ENCODE measurements at places on chromosomes 3 and 15. TPM values are rescaled to one million over a fixed set of nuclear protein-coding genes. Genes with fewer than 3 reads are reported as not detected.

LRRIQ4 gene
- not detected for total RNA-seq

TMF1 gene
- 32.3 TPM for total RNA-seq

ATP13A4 gene
- total RNA-seq: not detected

ZIC4 gene
- not detected for total RNA-seq

EPHA3 gene
- not detected for total RNA-seq

LRRC2 gene
- 0.39 TPM for total RNA-seq

NMD3 gene
- total RNA-seq: 57.9 TPM

GXYLT2 gene
- total RNA-seq: 0.24 TPM

- peak; percentile 29 for DNase-seq
Measured at GRCh38 chr3:9808345-9809037, 1.6 kb upstream of the TTLL3 start.

DNA sequence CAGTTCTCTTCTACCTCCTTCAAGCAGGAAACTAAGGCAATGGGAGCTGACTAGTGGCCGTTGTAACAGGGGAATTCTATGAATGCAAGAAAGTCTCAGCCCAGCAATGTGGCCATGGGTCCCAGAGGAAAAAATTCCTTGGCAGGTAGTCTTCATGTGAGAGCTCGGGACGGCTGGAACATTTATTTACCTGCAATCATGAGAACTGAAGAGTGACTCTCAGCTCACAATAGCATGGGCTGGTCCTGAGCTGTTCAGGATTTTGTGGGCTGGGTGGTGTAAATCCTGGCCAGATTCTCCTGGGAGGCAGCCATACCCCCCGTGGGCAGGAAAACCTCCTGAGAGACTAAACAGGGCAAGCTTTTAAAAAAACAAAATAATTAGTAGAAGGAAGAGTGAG, 330.3 kb upstream of the CTNNB1 start:
- DNase-seq: no peak

- peak; percentile 83 for DNase-seq
Measured at GRCh38 chr15:75483961-75484360, 32.5 kb upstream of the SIN3A start.

DNA sequence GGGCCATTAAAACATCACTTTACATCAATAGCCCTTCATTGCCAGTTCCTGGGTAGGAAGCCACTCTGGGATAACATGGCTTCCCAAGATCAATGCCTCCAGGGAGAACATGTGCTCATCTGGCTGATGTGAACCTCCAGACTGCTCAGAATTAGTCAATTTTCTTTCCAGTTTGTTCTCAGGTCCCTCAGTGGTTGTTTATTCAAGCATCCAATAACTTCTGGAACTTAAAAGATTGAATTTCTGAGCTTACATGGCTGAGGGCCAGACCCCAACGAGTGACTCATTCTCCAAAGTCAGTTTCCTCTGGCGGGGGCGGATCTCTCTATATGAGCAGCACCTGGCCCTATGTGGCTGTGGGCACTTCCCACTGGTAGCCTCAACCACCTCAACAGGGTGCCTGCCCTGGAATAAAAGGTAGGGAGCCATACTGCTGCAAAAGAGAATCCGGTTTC, 34.0 kb downstream of the LYZL4 start:
- DNase-seq: peak; percentile 17

DNA sequence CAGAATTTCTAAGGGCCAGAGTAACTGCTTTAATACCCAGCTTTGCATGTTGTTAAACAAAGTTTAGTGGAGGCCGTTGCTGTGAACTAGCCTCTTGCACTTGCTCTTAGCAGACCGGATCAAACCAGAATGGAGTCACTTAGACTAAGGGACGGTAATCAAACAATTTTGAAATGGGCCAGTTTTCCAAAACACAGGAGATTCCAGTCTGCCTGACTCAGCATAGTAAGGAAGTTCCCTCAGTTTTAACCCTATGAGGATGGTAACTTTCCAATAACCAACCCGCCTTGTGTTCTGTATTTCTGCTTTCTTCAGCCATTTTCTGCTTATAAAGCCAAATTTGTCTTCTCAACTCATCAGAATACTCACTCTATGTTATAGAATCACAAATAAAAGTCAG, 77.2 kb upstream of the WDR72 start:
- no peak for DNase-seq

DNA sequence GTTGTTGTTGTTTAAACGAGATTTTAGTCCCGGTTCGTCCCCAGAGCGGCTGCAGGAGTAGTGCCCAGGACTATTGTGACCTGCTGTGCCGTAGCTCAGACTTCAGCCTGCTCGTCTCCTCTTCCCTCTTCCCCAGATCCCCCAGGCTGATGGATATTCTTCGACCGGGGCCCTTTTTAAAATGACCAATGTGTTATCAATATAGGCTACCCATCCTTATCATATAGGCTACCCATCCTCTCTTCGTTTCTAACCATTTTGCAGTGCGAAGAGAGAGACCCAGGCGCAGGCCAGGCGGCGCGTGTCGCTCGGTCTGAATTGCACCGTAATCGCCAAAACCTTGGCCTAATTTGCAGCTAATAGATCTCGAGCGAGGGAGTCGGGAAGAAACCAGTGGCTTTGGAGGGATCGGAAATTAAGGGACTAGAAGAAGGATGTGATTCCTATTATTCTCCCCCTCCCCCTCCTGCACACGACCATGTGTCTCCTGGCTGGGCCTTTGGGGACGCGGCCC, 23.0 kb downstream of the NR2F2 start:
- DNase-seq: no peak

DNA sequence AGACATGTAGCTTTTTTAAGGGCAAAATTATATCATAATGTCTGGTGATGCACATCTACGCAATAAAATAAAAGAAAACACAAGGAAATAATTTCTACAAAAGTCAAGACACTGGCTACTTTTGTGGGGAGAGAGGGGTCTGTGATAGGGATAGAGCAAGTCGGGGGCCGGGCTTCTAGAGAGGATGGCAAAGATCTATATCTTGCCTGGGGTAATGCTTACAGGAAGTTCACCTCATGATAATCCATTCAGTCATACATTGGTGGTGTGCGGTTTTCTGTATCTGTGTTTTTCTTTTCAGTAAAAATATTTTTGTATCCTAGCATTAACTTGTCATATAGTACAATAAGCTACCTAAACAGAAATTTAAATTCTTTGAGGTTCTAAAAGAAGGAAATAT, 178.8 kb downstream of the ARRDC4 start:
- no peak for DNase-seq

DNA sequence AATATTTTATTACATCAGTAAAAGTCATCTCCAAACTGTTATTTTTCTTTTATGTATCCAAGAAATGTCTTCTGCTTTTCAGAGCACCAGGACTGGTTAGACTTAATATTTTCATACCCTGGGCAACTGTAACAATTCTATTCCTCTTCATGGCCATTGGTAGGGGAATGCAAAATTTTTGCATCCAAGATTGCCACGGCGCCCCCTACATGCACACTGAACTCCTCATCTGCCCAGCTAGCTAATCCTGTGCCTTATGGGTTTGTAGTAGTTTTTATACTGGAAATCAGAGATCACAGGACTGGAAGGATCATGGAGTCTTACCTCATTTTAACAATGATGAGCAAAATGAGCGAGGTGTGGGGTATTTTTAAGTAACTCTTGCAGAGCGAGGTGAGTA, 74.2 kb downstream of the CRTC3 start:
- DNase-seq: peak; percentile 26

- DNase-seq: no peak
Measured at GRCh38 chr15:39321977-39322376, 258.9 kb upstream of the THBS1 start.

DNA sequence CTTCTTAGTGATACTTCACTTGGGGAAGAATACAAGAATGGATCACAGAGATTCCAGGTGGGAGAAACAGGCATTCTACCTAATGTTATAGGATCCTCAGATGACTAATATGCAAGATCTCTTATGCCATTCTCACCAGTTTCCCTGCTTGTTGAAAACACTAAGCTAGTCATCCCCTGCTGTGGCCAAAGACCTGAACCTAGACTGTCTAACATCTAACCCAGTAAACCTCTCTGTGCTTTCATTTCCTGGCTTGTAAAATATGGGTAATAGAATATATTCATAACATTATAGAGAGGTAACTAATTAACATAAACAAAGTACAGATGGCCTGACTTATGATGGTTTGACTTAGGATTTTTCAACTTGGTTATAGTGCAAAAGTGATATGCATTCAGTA, 776.3 kb downstream of the TUSC7 start:
- DNase-seq: no peak

DNA sequence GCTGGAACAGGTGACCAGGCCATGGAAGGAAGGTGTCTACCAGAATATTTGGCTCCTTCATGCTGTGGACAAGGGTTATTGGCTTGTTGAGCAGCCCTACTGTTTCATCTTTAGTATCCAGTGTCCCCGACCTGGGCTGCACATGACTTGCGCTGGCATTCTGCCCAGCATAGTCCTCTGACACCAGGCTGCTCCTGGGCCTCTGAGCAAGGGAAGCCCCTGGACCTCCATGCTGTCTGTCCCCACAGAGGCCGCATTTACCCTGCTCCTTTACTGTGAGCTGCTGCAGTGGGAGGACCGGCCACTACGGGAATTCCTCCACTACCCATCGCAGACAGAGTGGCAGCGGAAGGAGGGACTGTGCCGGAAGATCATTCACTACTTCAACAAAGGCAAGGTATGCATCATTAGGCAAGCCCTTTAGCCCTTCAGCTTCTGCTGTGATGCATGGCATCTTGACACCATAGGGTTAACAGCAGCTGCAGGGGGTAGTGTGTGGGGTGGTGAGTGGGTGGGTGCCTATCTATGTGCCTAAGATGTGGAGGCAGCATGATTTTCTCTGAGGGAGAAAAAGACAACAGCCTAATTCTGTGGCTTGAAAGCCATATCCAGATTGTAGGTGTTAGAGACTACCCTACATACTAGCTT, 44.0 kb upstream of the MANF start:
- DNase-seq: no peak

DNA sequence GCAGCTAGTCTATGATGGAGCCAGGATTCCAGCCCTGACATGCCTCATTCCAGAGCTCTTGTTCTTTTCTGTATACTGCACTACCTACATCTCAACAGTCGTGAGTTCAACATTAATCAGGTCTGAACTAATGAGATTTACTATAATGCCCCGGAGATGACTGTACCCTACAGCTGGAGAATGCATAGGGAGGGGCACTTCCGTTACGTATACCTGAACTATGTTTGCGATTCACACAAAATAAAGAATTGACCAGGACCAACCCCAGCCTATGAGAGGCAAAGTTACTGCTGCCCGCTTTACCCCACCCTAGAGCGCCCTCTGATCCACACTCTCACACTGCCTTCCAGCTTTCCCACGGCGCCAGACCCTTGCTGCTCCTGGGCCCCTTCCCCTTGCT, 97.0 kb downstream of the IGF2BP2 start:
- DNase-seq: no peak

DNA sequence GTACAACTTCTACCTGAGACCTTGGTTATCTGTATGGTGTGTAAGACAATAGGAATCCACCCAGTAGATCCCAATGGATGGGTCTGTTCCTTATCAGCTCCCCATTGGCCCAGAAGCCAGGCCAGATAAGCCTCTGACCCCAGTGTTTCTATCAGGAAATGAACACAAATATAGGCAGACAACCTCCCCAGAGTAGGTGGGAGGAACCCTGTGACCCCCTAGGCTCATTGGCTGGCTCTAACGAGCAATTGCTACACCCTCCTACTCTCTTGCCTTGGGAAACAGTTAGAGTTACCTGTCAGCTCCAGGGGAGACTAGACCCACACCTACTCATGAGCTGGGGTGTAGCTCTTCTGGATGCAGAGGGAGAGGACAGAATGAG, 299.9 kb downstream of the UACA start:
- DNase-seq: no peak

DNA sequence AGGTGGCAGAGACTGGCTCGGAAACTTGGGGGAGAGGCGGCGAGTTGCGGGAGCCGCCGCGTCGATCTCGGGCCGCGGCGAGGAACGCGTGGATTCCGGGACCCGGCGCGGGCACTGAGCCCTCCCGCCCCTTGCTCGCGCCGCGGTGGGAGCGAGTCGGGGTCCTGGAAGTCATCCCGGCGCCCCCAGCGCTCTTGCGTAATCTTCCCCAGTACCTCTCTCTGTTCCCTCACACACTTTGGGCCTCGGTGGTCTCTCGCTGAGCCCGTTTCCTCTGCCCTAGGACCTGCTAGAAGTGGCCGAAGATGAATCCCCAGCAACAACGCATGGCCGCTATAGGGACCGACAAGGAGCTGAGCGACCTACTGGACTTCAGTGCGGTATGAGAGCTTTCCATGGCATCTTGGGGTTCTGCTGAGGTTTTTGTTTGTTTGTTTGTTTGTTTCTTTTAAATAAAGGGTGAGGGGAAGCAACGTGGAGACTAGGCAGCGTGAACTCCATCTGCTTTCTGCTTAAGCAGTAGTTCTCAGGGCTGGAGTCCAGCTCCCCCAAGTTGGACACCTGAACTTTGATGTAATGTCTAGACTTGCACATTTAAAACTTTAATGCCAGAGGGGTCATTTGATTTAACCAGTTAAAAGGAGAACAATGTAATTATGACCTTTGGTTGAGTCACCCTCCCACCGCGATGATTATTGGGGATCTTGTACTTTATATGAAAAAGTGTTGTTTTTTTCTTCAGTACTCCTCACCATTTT, 1.3 kb downstream of the TCF12 start:
- peak; percentile 74 for DNase-seq

GRCh38 chr3:176562331-176562730, 635.0 kb downstream of the TBL1XR1 start:
- no peak for DNase-seq

GRCh38 chr15:68275165-68275746, 2.3 kb upstream of the FEM1B start:
- DNase-seq: no peak

DNA sequence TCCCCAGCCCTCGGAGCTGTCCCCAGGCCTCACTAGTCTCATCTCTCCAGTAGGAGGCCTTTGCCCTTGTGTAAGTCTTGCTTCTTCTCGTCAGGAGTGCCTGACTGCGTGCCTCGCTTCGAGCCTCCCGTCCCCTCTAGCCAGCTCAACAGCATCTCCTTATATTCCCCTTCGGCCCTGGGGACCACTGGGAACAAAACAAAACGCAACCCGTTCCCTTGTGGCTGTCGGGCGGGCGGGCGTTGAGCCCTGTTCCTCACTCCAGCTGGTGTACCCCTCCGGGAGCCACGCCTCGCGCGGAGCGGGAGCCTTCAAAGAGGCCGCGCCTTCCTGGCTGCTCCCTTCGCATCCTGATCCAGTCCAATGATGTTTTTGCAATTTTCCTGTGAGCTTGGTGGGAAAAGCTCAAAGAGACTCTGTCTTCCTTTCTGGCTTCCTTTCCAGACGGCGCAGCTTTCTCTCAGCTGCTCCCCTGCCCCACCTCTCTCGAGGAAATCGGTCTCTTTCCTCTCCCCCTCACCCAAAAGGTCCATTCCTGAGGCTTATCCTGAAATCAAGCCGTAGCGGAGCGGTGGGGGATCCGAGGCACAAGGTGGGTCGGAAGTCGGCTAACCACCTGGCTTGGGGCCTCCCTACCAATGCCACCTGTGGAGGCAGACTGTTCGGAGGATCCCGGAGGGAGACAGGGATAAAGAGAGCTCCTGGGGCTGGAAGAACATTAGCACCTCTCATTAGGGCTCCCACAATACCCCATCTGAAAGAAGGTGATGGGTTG, 33.4 kb upstream of the SRP14 start:
- DNase-seq: peak; percentile 60

DNA sequence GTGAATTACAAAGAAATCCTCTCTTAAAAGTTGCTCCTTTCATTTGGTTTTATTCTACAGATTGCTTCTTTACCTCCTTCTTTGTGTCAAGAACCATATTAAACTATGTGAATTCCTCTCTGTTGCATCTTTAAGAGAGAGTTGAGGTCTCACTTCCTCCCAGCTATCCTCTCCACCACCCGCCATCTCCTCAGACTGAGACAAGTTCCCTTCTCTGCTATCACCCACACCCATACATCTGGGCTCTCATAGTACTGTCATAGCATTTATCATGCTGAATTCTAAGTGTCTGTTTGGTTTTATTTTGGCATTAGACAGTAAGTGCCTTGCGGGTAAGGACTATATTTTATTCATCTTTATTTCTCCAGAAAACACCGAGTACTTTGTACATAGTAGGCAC, 54.2 kb downstream of the B3GALNT1 start:
- no peak for DNase-seq
